ENCODE measurements at places on chromosomes 3 and 15.

- no peak for DNase-seq
Measured at GRCh38 chr3:32575451-32576113, 4.9 kb upstream of the DYNC1LI1 start.

- DNase-seq, result no peak
Measured at GRCh38 chr15:92611995-92612745, 43.4 kb downstream of the FAM174B start.

DNA sequence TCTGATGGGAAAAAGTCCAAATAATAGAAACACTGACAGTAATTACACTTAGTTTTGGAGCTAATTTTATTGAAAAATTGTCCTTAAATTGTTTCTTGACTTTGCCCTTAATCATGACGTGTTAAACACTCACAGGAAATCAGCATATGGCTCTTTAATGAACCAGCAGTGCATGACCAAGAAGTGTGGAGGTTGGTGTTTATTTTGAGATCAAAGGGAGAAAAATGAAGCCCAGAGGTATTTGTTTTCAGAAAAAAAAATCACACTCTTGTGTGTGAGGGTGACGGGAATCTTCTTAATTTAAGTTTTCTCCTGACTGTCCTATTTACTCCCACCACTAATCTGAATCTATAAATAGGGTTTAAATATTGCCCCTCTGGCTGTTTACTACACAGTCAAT, 28.8 kb upstream of the SYNM start:
- no peak for DNase-seq

DNA sequence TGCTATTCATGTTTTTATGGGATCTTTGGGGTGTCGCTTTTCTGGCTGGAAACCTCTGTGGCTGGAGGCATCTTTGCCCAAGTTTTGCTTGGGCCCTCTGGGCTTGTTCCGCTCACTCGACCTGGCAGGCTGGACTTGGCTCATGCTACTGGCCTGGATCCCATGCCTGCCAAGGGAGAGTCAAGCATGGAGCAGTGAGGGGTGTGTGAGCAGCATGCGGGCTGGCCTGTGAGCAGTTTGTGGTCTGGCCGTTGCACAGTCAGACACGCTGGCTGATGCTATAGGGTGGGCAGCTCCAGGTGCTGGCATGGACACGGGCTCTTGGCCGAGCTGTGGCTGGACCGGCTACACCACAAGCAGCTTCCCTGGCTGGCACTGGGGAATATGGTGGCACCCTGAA, 491.1 kb downstream of the AGBL1 start:
- DNase-seq, result no peak

DNA sequence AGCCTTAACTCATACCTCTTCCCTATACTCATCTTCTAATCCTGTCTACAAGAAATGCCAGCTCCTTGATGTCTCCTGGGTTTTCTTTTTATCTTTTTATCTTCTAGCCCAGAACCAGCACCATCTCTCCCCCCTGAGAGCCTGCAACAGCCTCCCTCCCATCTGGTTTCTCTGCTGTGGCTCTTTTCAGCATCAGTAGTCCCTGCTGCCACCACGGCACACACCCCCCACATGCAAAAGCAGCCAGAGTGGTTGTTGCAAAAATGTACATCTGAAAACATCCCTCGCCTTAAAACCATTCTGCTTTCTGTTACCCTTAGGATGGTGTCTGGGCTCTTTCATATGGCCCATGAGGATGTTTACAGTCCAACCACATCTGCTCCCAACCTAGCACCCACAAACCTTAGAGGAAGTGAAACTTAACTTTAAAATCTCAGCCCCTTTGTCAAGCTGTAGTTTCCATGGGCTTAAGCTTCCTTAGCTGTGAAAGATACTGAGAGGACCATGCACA, 775 bp downstream of the TTC21A start:
- no peak for DNase-seq

GRCh38 chr15:78909791-78910228, 35.0 kb downstream of the CTSH start:
- DNase-seq, result no peak

GRCh38 chr3:193830791-193831191, 237.8 kb downstream of the OPA1 start:
- no peak for DNase-seq

GRCh38 chr3:136783708-136784191, 31.6 kb upstream of the STAG1 start:
- DNase-seq, result no peak

- no peak for DNase-seq
Measured at GRCh38 chr3:13462822-13463221, 17.3 kb upstream of the HDAC11 start.

- no peak for DNase-seq
Measured at GRCh38 chr15:90047956-90048575, 46.9 kb downstream of the ZNF710 start.
